ENCODE measurements at places on chromosomes 16 and 17.
A peak's percentile ranks its signal among the peaks of the same experiment; 100 is the strongest.

GRCh38 chr17:42922294-42922693 lies 21.7 kb downstream of the G6PC1 start:
- no peak for DNase-seq

GRCh38 chr17:17766077-17766743 lies 70.6 kb downstream of the SREBF1 start:
- no peak for DNase-seq

DNA sequence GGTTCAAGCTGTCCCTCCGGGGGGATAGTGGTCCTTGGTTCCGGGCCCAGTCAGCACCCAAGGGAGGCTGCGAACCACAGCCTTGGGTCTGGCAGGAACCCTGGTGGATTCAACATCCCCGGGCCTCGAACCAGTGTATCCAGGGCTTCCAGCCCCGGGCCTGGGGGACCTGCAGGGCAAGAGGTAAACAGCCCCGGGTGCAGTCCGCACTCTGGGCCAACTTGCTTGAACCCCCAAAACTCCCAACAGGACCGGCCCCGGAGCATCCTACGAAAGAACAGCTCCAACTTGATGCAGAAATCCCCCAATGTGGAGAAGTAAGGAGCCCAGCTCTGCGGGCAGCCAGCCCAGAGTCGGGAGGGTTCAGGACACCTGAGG lies 1.5 kb upstream of the NEURL4 start:
- no peak for DNase-seq

DNA sequence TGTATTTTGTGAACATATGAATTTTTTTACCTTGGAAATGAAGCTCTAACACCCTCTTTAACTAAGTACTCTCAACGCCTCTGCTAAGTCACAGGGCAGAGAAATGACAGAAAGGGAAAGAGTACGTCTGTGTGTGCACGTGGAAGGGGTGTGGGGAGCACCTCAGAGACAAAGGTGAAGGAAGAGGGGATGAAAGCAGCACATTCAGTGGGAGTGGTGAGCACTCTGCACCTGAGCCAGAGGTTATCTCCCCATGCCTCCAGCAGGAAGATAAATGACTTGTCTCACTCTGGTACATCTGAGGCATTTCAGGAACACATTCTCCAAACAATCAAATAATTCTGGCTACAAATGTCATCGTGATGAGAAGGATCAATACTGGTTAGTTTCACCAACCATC lies 15.0 kb downstream of the GNA13 start:
- no peak for DNase-seq

GRCh38 chr16:12409700-12410099 lies 394.0 kb downstream of the CPPED1 start:
- no peak for DNase-seq

- no peak for DNase-seq
Observed at GRCh38 chr16:4239682-4240175, 2.2 kb downstream of the SRL start.

DNA sequence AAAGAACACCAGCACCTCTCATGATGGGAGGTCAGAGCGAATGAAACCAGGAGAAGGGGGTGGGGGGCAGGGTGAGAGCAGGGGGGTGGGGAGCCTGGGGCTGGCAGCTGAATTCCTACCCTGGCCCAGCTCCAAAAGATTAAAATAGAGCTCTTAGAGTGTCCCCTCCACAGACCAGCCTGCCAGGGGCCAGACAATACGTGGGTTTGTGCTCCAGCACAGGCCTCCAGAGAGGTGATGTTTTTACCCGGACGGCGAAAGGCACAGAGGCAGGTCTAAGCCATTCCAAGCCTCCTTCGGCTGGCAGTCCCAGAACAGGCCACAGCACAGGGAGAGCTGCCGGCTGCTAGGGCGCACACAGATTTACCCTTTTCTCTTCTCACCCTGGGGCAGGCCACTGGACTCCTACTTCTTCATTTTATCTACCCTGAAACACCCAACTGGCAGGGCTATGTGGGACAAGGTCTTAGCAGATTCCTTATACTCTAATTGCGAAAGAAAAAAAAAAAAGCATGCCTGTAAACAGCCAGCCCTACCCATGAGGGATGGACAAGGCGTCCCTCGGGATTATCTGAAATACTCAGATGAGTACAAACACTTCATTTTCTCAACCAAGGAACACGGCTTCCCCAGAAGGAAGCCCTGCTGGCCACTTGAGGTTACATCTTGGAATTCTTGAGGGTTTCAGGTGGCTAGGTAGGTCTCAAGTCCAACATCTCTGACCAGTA lies 71.9 kb upstream of the NOG start:
- no peak for DNase-seq

DNA sequence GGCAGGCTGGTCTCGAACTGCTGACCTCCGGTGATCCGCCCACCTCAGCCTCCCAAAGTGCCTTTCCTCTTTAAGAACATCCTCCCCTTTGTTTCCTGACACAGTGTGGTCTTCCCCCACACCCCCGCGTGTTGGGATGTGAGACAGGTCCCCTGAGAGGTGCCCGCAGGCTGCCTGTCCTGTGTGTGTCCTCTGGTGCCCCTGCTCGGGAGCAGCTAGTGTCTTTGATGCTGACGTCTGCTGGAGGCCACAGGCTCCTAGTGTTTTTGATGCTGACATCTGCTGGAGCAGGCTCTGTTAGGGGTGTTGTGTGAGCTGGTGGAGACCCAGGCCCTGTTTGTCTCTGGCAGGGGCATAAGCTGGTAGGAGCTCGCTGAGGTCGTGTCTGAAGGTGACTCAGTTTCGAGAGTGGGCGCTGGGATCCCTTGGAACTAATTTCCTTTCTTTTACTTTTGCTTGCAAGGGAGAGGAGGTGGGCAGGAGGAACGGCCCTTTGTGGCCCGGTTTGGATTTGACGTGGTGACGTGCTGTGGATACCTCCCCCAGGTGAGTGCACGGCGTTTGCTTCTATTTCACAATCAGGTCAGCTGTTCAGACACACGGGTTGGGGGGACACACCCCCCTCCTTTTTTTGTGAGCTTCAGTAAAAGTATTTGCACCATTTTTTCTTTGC lies 6.0 kb downstream of the FN3KRP start:
- no peak for DNase-seq

GRCh38 chr16:12637002-12637401 lies 166.7 kb downstream of the CPPED1 start:
- DNase-seq = no peak

DNA sequence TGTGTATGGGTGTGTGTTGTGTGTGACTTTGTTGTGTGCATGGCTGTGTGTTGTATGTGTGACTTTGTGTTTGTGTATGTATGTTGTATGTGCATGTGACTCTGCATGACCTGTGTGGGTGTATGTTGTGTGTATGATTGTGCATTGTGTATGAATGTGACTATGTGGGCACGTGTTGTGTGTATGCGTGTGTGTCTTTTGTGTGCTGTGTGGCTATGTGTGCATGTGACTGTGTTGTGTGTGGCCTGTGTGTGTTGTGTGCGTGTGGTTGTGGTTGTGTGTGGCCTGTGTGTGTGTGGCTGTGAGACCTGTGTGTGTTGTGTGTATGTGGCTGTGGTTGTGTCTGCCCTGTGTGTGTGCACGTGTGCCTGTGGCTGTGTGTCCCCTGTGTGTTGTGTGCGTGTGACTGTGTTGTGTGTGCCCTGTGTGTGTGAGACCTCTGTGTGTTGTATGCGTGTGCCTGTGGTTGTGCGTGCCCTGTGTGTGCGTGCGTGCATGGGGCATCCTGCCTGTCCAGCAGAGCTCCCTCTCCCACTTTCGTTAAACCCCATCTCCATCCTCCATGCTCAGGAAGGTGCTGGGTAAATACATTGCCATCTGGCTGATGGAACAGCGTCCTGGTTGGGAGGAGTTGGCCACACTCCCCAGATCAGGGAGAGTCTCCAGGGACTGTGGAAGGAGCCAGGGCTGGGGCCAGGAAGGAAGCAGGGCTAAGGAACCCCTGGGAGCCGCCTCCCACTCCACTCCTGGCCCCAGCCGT lies 90.1 kb upstream of the GSE1 start:
- DNase-seq = peak; percentile 56

DNA sequence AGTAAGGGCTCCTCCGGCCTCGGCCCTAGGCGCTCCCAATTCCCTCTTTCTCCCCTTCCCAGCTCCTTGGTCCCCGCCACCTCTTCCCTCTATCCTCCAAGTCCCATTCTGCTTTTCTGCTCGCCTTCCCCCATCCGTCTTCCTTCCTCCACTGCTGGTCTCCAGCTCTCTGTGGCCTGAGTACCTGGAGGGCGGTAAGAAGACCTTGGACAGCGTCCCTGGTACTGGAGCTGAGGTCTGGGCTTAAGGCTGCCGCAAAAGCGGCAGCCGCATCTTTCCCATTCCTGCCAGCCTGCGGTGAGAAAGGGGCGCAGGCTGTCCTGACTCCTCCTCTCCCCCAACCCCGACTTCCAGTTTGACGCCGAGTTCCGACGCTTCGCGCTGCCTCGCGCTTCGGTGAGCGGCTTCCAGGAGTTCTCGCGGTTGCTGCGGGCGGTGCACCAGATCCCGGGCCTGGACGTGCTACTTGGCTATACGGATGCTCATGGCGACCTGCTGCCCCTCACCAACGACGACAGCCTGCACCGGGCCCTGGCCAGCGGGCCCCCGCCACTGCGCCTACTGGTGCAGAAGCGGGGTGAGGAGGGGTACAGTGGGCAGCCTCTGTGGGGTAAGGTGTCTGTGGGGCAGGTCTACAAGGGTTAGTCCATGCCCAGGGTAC lies 471 bp downstream of the PARD6A start:
- peak; percentile 22 for DNase-seq

- DNase-seq = no peak
Observed at GRCh38 chr17:32648450-32648849, 161.7 kb downstream of the CDK5R1 start.

GRCh38 chr17:4004517-4005295 lies 40.5 kb upstream of the ATP2A3 start:
- peak; percentile 27 for DNase-seq

DNA sequence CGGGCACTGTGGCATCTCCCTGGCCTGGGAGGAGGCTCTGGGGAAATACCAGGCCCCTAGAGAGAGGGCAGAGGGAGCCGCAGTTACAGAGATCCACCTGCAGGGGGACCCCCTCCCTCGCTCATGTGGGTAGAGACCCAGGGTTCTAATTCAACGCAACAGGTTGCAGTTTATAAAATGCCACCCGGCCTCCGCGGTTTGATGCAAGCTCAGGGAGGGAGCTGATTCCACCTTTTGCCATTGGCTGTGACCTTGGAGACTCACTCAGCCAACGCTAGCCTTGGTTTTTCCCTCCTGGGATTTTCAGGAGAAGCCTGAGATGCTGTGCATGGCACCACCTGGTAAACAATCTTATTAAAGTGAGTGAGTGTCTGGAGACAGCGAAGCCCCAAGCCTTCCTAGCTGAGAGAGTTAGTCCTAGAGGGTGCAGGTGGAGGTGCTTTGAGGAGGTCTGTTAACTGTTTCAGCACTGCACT lies 12.1 kb downstream of the TTLL6 start:
- DNase-seq = peak; percentile 37

- no peak for DNase-seq
Observed at GRCh38 chr17:7843257-7843535, 9.2 kb downstream of the KDM6B start.

- DNase-seq = no peak
Observed at GRCh38 chr17:27332047-27332393, 38.1 kb downstream of the WSB1 start.

DNA sequence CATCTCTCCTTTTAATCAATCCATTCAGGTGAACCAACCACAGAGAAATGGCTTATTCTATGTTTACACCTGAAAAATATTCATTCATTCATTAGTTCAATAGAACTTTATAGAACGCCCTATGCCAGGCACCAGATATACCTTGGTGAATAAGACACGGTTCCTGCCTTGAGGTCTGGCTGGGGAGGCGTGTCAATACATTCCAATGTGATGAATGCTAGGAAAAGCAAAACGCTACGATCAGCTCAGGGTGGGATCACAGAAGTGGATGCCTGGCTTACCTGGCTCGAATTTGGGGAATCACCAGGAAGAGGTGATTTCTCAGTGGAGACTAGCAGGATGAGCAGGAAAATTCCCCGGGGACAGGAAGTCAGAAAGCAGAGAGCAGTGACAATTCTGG lies 17.5 kb upstream of the WFIKKN2 start:
- DNase-seq = peak; percentile 40

DNA sequence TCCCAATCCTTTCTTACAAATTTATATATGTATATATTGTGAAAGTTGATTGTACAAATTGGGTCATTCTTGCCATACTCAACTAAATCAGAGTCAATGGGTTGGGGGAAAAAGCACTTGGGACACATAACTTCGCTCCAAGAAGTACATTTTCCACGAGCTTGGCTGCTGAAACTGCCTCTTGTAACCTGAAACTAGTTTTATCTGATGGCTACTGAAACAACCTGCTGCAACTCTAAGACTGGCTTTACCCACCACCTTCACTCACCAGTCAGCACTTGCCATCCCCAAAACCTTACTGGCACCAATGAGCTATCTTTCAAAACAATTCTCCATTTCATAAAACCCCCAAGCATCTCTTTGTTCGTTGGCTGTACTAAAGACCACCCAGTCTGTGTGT lies 14.5 kb upstream of the MYCBPAP start:
- DNase-seq = no peak

DNA sequence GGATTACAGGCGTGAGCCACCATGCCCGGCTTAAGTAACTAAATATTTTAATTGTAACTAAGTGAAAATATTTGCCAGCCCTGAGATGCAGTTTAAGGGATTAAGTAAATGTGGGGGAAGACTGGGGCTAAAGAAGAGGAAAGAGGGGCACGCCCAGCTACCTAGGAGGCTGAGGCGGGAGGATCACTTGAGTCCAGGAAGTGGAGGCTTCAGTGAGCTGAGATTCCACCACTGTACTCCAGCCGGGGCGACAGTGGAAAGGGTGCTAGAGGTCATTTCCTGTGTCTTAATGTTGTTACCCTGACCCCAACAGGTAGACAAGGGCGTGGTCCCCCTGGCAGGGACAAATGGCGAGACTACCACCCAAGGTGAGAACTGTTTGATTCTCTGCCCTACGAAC lies 2.8 kb downstream of the ALDOA start:
- no peak for DNase-seq

DNA sequence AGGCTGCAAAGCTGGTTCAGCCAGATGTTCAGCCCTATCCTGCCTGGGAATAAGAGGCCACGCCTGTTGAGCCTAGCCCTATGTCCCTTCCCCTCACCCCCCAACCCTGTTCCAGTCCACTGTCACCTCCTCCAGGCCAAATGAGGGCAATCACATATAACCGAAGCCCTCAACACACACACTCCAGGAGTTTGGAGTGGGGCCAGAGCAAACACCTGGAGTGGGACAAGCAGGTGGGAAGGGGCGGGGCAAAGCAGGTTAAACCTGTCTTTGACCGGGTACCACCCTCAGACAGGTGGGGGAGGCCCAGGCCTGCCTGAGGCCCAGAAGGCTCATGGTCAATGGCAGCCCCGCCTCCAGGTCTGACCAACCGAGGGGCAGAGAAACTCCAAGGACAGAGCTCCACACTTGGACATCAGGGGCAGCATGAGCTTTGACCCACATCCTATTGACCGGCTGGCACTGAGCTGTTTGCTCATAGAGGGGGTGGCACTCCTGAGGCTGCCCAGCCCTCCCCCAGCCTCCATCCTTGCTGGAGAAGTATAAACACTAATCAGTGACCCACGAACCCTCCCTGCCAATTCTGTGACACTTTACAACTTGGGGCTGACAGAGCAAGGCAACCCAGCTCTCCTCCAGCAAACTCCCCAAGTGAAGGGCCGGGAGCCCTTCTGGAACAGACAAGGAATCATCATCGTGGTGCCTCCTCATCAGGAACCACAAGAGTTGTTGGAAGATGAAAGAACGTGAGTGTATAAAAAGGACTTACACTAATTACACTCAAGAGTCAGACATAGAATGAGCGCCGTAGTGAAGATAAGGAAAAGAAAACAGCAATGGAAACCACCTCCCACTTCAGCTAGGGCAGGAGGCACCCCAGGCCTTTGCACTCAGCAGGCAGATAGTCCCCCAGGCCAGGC lies 1.5 kb downstream of the ESRP2 start:
- no peak for DNase-seq

All from fibroblast of skin of abdomen (primary cell).